ENCODE measurements at places on chromosomes 3 and 15.

DNA sequence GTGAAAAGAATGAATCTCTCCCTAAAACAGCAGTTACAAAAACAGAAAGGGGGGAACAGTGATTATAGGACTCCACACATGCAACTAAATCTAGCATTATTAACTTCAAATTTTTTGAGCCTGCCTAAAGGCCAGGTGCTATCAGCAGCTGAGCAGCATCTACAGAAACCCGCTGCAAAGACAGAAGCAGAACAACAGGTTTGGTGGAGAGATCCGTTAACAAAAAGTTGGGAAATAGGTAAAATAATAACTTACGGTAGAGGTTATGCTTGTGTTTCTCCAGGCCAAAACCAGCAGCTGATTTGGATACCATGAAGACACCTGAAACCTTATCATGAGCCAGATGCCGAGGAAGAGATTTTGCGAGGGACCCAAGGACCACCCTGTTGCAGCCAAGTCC is 201.6 kb upstream of the UBE3A start:
- DNase-seq = no peak

- no peak for DNase-seq
Observed at GRCh38 chr3:105904678-105905284, 36.0 kb upstream of the CBLB start.

DNA sequence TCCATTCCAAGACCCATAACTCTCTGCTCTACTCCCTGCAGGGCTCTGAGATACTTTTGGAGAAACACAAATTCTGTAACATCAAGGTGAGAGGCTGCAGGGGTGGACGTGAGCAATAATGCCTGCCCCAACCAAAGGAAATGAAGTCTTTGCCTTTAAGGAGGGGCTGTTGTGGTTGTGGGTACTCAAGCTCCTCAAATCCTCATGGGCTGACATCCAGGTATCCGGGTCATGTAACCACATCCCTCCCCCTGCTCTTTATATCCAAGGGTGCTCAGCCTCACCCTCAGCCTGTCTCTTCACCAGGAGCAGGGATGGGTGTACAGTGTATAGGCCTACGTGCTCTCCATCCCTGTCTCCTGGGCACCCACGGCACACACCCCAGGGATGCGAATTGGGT is 32.3 kb downstream of the NOX5 start:
- no peak for DNase-seq

GRCh38 chr3:54837964-54838363 is 89.9 kb downstream of the LRTM1 start:
- DNase-seq = no peak

DNA sequence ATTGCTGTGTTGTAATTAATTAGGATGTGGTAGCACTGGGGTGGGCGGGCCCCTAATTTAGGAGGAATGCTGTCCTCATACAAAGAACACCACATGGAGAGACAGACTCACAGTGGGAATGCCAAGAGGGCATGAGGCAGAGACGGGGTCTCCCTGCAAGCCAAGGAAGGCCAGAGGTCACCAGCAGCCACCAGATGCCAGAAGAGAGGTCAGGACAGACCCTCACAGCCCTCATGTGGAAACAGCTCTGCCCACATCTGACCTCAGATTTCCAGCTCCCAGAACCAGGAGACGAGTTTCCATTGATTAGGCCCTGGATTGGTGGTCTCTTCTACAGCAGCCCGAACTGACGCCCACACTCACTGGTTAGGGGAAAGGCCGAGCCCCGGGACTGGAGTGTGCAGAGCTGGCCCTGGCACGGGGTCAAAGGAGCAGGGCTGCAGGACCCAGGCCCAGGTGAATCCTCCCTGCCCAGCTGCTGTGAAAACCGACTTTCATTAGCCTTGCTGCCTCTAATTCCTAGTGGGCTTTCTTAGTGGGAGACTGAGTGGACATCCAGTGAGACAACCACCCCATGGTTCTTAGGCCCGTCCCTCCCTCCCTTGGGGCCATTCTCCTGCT is 43.0 kb upstream of the SLC41A3 start:
- DNase-seq = no peak

GRCh38 chr3:3110749-3111361 is 681 bp upstream of the IL5RA start:
- no peak for DNase-seq
